ENCODE measurements at places on chromosomes 5 and 9.
A peak's percentile ranks its signal among the peaks of the same experiment; 100 is the strongest.

GRCh38 chr9:35905912-35906679 is at the start of gene HRCT1:
Gene HRCT1, plus strand, starts transcription at chr9:35906202. Its CDS starts 86 bp downstream, at chr9:35906288.
- DNase-seq = no peak

GRCh38 chr9:32526041-32526706 is at the start of gene RIGI:
Gene RIGI, minus strand, starts transcription at chr9:32526196. Its CDS starts 30 bp downstream, at chr9:32526166.
- DNase-seq = peak; percentile 81

DNA sequence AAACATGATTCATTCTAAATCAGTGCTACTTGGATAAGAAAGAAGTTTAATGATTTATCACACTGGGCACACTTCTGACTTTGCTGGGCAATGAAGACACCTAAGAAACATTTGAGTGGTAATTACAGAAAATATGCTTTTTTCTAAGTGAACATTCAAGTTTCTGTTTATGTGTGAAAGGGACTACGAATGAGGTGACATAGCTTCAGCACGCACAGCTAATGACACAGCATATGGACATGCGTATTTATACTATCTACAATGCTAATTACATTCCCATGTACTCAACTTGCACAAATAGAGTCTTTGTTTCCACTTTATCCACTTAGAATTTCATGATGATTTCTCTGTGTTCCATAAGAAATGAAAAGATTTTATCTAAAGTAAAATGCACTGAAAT is 40.6 kb downstream of the FREM1 start:
- DNase-seq = no peak

DNA sequence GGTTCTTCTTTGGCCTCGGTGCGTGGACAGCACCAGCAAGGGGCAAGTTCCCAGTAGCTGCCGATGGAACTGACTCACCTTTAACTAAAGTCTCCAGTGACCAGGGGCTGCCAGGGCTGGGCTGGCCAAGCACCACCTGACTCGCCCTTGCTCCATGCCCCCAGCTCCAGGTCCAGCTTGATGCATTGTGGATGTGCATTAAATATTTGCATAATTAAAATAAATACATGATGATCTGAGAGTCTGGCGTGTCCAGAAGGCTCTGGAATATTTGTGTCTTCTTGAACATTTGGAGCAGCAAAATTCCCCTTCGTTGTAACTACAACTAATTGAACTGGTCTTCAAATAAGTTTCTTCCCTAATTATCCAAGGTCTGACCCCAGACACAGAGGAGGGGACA is 9.5 kb upstream of the PRDM12 start:
- DNase-seq = no peak

DNA sequence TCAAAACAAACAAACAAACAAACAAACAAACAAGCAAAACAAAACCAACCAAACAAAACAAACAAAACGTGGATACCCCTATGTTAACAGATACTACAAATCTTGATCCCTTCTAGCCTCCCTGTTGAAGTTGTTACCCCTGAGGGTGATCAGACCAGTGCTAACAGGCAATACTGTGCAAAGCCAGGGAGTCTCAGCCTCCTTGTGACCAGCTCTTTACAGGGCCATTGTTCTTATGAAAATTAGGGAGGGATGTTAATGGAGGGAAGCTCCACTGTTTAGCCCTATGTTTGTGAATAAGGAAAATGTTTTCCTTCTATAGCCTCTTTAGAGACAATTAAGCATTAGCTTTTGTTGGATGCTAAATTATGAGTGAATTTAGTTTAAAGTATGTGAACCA is 1072.1 kb upstream of the WWC1 start:
- DNase-seq = no peak

- no peak for DNase-seq
Measured at GRCh38 chr9:112322701-112323377, 10.6 kb downstream of the PTBP3 start.

DNA sequence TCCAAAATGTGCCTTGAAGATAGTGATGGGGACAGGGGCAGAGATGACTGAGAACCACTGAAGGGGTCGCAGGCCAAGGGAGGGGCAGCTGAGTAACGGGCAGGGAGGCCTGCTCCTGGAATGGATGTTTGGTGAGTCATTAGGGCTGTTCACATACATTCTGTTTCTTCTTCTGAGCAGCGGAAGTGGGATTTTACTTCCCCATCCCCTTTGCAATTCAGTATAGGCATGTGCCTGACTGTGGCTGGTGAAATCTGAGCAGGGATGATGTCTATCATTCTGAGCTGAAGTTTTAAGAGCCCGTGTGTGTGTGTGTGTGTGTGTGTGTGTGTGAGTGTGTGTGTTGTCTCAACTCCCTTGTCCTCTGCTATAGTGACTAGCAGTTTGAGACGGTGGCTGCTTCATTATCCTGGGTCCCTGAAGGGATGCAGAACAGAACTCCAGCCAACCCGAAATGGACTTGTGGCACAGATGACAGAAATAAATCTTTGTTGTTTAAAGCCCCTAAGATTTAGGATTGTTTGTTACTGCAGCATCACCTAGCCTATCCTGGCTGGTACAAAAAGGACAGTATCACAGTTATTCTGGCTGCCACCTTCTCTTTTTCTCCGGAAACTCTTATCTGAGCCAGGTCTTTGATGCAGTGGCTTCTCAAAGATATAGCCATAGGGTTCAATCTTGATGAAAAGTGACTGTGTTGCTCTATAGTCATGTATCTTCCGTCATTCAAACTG is 29.2 kb upstream of the TGFBI start:
- no peak for DNase-seq

DNA sequence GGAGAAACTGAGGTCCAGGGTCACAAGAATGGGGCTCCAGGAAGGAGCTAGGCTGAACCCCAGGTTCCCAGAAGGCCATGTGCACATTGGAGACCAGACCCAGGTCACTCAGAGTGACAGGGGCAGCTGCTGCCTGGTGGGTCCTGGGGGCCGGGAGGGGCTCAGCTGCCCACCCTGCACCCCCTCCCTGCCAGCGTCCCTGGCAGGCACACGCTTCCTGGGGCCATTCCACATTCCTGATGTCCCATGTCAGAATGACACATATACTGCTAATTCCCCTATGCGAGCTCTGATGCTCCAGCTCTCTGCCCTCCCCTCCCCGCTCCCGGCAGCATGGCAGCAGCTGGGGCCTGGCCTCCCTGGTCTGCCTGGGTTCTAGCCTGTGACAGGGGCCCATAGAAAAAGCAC is 14.0 kb downstream of the FGFR4 start:
- no peak for DNase-seq

GRCh38 chr5:132261881-132262845 is 4.7 kb downstream of the PDLIM4 start:
- DNase-seq = no peak

GRCh38 chr5:168929656-168930055 is 350.5 kb upstream of the PANK3 start:
- no peak for DNase-seq

GRCh38 chr9:77663754-77664153 is 15.6 kb upstream of the GNA14 start:
- no peak for DNase-seq

DNA sequence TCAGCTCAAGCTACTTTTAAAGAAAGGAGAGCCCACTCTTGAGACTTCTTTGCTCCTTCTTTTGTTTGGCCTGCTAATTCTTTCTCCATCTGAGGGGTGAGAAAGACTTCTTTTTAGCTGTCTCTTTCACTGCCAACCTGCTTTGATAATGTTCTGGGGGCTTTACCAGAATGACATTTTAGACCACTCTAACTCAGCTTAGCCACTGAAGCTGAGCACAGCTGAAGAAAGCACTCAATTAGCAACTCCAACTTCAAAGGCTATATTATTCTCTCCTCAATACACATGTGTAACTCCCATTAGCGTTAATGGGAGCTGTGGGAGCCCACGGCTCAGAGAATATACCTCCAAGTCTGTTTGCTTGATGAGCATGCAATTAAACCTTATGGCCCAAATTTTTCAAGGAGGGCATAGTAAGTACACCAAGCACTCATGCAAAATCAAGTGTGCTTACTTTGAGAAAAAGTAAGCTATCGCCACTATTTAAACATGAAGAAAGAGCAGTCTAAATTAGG is 815.4 kb upstream of the DMAC1 start:
- DNase-seq = no peak

DNA sequence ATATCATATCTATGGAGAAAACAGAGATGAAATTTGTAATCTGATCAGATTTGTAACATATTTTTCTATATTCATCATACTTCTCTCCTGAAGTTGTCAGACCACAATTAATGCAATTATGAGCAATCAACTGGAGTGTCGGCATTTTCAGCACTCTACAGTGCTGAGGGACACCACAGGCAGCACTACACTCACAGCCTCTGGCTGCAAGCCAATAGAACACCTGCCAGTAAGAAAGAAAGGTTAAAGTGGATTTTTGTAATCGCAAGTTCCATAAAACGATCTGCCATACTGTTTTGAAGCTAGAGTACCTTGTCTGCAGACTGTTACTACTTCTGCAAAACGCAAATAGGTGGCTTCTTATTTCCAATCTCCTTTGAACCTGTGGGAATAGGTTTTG is 147.6 kb downstream of the ADAMTS6 start:
- no peak for DNase-seq

- no peak for DNase-seq
Measured at GRCh38 chr5:61919920-61920319, 386.1 kb upstream of the KIF2A start.

- DNase-seq = peak; percentile 7
Measured at GRCh38 chr9:105693435-105694189, 729 bp upstream of the TMEM38B start.

GRCh38 chr9:89532478-89532877 is 34.6 kb upstream of the SEMA4D start:
- DNase-seq = peak; percentile 78

DNA sequence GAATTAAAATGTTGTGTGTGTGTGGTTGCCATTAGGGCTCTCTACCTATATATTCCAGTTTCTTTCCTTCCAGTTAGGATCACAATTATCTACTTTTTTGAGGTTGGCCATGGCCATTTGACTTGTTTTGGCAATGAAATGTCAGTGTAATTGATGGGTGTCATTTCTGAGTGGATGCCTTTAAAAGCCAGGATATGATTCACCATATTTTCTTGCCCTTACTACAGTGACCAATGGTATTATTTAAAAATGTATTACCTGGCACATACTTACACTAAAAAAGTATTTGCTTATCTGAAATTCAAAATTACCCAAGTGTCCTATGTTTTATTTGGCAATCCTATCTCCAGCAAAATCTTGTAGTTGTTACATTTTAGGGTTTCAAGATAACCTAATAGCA is 258.7 kb upstream of the ACTBL2 start:
- DNase-seq = no peak

DNA sequence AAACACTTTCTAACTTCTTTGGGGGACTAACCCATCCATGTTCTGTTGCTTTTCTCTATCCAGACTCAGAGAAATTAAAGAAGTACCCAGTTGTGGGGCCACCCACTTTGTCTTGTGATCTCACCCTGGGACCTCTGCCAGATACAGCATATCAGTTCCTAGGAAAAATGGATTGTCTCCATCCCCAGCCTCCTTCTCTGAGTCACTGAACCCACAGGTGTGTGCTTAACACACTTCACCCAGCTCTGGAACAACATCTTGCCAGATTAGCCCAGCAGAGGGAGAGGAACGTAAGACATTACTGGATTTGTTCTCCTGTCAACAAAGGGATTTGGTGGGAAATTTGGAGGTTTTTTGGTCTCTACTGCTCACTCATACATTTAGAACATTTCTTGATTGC is 19.2 kb downstream of the FAM240B start:
- no peak for DNase-seq

GRCh38 chr9:135566552-135566951 is 5.0 kb downstream of the PAEP start:
- DNase-seq = peak; percentile 11

DNA sequence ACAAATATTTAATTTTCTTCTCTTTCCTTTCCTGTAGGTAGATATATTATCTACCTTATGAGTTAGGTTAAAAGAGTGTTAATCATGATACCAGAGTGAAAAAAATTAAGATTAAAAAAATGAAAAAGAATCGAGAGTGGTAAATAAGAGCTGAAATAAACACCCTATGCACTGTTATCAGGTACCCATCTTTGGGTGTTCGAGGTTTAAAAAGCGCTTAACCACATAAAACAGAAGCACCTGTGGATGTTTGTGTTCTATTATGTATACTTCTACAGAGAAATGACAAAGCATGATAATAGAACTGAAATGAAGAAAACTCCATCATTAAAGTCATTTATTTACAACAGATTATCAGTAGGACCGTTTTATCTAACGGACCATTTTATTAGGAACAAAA is 25.7 kb upstream of the GCNT4 start:
- no peak for DNase-seq

- DNase-seq = no peak
Measured at GRCh38 chr5:43437062-43437660, 25.0 kb upstream of the CCL28 start.

- DNase-seq = no peak
Measured at GRCh38 chr9:38286766-38287165, 105.7 kb upstream of the ALDH1B1 start.

- DNase-seq = no peak
Measured at GRCh38 chr5:91170266-91170665, 212.9 kb downstream of the ARRDC3 start.

- no peak for DNase-seq
Measured at GRCh38 chr9:4829969-4830368, 37.2 kb downstream of the RCL1 start.

GRCh38 chr5:73357576-73357975 is 91.0 kb downstream of the FOXD1 start:
- no peak for DNase-seq

GRCh38 chr5:10511741-10512640 is 51.9 kb upstream of the ANKRD33B start:
- DNase-seq = no peak

All from activated CD8-positive, alpha-beta T cell treated with anti-CD3 and anti-CD28 coated beads for 36 hours (primary cell).